ENCODE measurements at places on chromosomes 3 and 15.

DNA sequence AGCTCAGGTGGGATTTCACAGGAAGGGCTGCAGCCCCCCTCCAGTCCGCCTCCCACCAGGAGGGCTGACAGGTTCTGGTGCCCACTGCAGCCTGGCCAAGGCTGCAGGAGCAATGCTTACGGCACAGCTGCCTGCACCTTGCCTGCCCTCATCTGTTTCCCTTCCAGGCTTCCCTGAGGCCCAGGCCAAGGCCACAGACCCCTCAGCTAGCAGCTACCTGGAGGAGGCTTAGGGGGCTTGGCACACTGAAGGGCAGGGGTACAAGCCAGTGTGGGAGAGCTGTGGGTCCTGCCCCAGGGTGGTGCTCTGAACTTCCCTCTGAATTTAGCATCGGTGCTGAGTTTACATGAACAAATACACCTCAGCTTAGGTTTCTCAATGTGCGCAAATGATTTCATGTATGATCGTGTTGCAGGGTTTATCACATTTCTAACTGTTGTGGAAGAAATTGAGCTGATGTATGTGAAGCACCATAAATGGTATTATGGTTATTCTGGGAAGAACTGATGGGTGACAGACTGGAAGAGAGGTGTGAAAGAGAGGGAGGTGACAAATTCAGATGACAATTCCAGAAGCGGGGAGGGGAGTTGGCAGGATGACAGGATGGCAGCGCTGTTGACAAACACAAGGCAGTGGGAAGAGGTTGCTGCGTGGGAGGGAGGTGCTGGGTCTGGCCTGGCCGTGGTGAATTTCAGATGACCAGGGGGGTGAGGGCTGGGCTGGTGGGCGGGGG, 6.1 kb downstream of the RHCG start:
- DNase-seq: no peak

- no peak for DNase-seq
Measured at GRCh38 chr15:68852461-68852860, 31.8 kb upstream of the ANP32A start.

DNA sequence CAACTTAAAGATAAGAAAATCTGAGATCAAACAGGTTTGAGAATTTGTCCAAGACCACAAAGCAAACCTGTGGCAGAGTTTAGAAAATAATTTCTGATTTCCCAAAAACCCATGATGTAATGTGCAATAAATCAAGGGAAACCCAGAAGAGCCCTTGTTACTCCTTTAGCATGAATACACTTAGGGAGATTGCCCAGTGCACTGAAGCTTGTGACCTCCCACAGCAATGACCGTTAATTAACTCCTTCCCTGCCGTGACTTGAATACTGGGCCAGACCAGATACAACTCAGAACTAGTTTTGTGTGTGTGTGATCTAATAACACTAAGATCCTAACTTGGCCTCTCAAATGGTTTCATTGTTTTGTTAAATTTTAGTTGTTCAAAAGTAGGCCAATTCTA, 2.5 kb downstream of the PRKAR2A start:
- DNase-seq: no peak

DNA sequence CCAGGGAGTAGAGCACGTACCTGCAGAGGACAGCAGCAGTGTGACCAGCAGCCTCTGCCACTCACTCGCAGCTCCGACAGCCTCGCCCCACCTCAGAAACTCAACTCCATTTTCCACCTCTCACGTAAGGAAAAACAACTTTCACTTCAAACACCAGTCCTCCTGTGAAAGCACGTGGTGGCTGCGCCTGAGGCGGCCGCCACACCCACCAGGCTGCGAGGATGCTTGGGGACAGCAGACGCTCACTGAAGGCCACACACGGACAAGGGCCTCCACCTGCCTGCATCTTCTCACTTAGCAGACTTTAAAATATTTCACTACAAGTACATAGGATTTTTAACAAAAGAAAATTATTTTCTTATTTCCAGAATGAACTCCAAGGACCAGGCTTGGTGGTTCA, 67.9 kb downstream of the CYFIP1 start:
- no peak for DNase-seq

DNA sequence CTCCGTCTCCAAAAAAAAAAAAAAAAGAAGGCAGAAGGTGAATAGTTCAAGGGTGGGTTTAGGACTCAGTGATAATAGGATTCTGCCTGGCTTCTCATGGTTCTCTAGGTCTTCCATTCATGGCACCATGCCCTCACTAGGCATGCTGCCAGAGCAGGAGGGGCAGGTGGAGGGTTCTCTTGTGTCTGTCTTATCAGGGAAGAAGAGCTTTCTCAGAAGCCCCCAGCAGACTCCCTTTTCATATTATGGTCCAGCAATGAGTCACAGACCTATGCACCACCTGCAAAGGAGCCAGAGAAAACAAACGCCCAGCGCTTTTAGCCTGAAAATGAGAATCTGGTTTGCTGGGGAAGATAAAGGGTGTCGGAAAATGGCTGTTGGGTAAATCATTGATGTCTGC, 3.0 kb downstream of the CCR2 start:
- DNase-seq: no peak

GRCh38 chr3:170414202-170414663, 4.4 kb upstream of the CLDN11 start:
- DNase-seq: peak; percentile 87

DNA sequence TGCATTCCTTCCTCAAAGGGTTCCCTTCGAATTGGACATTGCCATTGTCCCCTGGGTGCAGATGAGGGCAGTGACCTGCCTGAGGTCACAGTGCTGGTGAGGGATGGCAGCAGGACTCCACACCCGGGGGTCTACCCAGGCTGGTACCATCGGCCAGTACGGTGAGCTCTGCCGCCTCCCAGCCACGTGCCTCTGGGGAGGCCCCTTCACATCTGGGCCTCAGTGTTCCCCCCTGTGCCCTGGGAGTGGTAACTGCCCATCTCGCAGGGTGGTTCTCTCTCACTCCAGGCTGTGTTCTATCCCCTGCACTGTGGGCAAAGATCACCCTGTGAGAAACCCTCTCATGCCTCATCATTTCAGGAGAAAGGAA, 99.4 kb upstream of the IQSEC1 start:
- no peak for DNase-seq

GRCh38 chr3:17339132-17339575, 403.3 kb downstream of the TBC1D5 start:
- DNase-seq: peak; percentile 70

- no peak for DNase-seq
Measured at GRCh38 chr3:101996832-101997231, 147.5 kb downstream of the NFKBIZ start.

Measured in NCI-H69 (cell line).